ENCODE measurements at places on chromosomes 3 and 15.

GRCh38 chr3:18085429-18085828 lies 339.7 kb downstream of the SATB1 start:
- no peak for DNase-seq

GRCh38 chr3:60698117-60698516 lies 553.1 kb downstream of the FHIT start:
- no peak for DNase-seq

DNA sequence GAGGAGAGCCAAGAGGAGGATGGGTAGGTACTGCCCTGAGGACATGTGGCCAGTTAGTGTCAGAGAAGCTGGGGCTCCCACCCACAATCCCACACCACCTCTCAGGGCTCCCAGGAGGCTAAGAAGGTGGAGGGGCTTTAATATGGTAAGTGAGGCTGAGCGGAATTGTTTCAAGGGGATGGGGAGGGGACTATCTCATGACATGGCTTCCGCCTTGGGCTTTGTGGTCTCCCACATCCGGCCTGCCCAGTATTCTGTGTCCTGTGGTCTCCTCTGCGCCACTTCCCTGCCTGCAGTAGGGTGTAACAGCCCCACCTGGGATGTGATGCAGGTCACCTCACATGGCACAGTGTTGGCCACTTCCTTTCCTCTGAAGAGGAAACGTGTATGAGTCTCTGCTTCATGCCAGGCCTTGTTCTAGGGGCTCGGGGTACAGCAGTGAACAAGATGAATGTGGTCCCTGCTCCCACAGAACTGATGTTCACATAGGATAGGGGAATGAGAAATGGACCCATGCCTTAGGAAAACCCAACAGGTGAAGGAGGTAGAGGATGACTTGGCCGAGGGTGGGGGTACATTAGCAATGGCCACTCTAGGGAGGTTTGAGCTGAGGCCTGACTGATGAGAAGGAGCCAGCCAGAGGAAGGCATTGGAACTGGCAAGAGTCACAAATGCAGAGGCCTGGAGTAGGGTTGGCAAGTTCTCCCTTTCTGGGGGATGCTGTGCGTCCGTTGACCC lies 3.2 kb downstream of the NEIL1 start:
- DNase-seq, result no peak

GRCh38 chr15:38260077-38260476 lies 7.4 kb downstream of the SPRED1 start:
- no peak for DNase-seq

- DNase-seq, result no peak
Measured at GRCh38 chr3:184716622-184717398, 4.9 kb upstream of the MAGEF1 start.

DNA sequence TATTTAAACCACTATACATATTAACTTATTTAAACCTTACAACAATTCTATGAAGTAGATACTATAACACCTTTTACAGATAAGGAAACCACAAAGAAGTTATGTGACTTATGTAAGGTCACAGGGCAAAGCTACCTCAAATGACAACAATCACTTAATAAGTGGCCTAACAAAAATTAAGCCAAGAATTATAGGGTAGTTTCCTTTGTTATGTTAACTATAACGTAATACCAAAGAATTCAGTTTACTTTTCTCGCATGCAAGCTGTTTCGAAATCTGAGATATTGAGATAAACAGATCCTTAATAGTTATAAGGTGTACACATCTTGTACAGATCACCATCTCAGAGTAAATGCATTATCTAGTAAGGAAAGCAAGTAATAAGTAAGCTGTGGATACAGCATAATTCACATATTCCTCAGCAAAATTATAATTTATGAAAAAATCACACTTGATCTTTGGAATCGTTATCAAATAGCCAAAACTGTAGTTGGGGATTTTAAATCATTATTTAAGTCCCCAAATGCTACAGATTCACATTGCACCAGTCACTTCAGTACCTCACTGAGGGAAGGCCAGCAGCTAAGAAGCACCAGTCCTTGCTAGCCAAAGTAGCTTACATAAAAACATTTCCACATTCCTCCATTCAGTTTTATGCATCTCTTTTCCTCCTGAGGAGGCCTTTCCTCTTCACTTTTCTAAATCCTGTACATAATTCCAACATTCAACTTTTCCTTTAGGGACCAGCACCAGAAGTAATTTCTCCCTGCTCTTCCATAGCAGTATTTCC lies 226.8 kb downstream of the TBC1D5 start:
- no peak for DNase-seq

- no peak for DNase-seq
Measured at GRCh38 chr3:182617500-182617899, 175.8 kb upstream of the ATP11B start.

DNA sequence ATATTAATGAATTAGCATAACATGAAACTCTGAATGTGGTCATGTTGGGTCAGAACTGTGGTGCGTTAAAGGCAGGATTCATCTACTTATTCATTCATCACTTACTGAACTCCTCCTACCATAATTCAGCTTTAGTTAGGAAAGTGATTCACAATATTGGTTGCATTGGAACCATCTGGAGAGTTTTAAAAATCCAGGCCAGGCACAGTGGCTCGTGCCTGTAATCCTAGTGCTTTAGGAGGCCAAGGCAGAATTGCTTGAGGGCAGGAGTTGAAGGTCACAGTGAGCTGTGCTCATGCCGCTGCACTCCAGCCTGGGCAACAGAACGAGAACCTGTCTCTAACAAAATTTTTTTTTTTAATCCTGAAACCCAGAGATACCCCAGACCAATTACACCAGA lies 44.2 kb upstream of the ATG7 start:
- no peak for DNase-seq

GRCh38 chr15:80777826-80778620 lies 1.1 kb upstream of the CEMIP start:
- no peak for DNase-seq

GRCh38 chr3:8635631-8636030 lies 9.0 kb downstream of the SSUH2 start:
- no peak for DNase-seq

DNA sequence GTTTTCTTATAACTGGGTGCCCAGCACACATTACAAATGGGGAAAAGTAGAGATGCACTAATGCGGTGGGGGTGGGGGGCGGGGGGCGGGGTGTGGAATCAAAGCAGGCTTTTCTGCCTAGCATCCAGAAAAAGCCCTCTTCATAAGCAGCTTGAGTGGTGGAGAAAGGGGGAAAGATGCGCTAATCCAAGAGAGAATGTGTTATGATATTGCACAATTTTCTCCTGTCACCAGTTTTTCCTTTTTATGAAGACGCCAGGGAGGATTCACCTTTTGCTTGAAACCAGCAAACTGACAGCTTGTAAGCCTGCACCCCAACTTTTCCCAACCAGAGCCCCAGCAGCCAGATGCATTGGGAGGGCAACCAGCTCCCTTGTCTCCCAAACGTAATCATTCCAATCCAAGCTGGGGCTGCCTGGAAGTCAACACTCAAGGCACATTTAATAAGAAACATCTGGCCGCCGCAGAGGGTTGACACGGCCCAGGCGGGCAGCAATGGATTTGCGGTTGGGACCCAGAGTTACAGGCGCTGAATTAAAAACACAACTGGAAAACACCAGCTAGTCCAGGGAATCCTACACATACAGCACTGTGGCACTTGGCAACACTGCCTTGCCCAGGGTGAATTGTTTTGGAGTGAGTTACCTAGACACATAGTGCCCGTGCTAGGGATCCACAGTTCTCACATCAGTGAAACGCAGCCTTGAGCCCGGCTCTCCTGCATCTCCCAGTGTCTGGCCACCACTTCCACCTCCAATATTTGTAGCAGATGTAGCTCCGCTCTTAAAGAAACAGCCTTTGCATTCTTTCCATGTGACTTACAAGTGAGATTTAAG lies 218.5 kb upstream of the PRICKLE2 start:
- DNase-seq, result no peak

DNA sequence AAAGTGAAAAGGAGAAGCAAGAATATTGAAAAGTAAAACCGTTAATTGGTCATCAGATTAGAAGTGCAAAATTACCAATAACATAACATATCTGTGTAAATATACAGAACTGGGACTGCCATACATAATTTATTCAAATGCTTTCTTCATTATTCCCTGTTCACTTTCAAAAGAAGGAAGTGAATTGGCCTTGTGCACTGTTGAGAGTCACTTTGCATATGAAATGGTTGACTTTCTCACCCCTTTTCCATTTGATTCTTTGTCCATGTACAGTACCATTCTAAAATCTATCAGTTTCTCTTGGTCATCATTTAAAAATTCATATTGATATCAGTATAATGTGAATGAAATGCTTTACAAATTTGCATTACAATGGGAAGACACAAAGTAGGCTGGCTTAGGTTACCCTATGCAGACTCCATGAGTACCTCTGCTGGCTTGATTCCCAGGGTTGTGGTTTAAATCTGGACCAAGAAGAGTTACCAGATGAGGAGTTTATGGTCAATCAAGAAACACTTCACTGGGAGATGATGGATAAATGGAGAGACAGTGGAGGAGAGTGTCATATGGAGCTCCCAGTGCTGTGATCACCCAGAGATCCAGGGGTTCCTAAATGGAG lies 210.9 kb upstream of the TOPAZ1 start:
- DNase-seq, result no peak

- peak; percentile 20 for DNase-seq
Measured at GRCh38 chr3:191329654-191330529, at the start of gene UTS2B. Gene UTS2B (minus strand): TSS chr3:191330526. CDS start chr3:191282189, 48,337 bp downstream.

- no peak for DNase-seq
Measured at GRCh38 chr15:31328428-31328968, 1.9 kb downstream of the KLF13 start.

DNA sequence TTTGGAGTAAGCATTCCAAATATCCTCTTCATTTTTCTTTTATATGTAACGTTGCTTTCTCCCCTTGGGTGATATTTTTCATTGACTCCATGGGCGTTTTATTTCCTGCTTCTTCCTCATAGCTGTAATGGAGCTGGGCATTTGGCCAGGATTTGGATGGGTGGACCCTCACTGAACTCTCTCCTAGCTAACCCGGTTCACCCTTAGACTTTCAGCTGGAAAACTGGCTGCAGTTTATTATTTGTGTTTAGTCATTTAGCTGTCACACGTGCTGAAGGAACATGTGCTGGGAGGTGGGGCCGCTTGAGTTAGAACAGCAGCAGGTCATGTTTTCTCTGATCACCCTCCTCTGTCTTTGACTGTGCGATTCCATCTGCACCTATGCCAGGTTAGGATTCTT lies 407.6 kb downstream of the ZIC1 start:
- DNase-seq, result no peak

DNA sequence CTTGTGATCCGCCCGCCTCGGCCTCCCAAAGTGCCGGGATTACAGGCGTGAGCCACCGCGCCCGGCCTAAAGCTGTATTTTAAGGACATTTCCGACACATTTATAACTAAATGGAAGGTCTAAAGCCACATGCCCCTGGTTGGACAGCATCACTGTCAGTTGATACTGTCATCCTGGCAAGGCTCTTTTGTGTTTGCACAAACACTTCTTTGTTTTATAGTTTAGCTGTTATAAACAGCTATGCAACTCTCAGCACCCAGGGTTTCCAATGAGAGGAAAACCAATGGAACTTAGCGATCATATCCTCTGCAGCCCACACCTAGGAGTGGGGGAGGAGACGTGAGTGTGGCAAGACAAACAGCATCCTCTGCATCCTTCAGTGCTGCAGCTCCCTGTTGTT lies 19.7 kb downstream of the NIPA1 start:
- no peak for DNase-seq

DNA sequence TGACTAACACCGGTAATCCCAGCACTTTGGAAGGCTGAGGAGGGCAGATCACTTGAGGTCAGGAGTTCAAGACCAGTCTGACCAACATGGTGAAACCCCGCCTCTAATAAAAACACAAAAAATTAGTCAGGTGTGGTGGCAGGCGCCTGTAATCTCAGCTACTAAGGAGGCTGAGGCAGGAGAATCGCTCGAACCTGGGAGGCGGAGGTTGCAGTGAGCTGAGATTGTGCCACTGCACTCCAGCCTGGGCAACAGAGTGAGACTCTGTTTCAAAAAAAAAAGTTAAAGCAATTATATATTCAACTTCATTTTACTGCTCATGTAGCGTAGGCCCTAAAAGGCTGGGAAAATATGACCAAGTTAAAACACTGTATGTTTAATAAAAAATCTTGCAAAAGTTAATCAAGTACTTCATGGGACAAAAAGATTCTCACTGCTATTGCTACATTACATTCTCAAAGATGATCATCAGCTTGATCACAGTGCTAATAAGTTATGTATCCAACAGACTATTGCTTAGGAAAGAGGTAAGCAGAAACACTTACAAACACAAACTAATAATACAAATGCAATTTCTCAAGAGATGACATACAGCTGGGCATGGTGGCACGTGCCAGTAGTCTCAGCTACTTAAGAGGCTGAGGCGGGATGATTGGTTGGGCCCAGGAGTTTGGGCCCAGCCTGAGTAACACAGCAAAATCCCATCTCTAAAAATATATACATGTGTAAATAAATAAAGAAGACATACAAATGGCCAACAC lies 2.7 kb downstream of the COPS2 start:
- DNase-seq, result no peak

- no peak for DNase-seq
Measured at GRCh38 chr15:94644433-94644832, 413.1 kb downstream of the MCTP2 start.

DNA sequence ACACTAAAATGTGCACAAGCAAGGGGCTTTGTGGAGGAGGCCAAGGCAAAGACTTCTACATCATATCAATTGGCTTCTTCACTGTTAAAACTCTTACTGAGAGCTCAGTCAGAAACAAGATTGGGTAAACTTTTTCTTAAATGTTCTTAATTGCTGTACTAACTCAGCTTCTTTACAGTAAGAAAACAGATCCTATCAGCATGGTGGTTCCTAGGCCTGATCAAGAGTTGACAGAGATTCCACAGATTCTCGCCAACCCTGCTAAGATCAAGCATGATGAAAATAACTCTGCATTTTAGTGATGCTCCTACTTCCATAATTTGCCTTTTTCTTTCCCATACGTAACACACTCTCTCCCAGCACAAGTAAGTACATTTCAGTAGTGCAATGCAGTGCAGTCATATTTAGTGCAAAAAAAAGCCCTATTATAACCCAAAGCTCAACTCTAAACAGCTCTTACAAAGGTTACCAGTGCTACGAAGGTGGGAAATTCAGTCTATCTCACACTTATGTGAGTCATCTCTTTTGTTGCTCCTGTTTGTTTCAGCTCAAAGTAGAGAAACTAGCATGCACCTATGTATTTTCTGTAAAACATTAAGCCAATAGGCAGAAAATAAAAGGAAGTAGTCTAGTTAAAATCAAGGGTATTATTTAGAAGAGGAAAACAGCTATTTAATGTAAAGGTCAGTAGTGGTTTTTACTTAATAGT lies 29.9 kb downstream of the TIGIT start:
- no peak for DNase-seq

GRCh38 chr3:12758025-12758781 lies 856 bp downstream of the TMEM40 start:
- DNase-seq, result peak; percentile 35

DNA sequence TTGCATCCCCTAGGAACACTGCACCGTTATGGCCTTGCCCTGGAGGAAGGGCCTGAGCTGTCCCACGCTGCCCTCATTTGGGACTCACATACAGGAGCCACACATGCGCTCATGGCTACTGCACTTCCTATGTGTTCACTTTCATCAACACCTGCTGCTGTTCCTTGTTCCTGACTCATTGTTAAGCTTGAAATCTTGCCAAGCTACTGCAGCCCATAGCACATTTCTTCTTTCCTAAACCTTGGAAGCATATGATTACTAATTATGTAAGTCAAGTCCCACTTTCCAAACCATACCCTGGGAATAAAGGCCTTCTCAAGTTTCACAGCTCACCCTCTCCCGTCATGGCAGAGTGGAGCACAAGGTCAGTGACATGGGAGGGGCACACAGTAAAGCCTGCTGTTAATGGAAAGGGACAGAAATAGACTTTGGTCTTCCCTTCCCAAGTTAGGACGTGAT lies 307.9 kb downstream of the CLSTN2 start:
- DNase-seq, result no peak

- DNase-seq, result no peak
Measured at GRCh38 chr3:25719321-25719720, 54.6 kb upstream of the TOP2B start.

All from GM12892 (cell line).